ENCODE measurements at places on chromosomes 2 and 18. TPM values are rescaled to one million over a fixed set of nuclear protein-coding genes. Genes with fewer than 3 reads are reported as not detected.
A peak's percentile ranks its signal among the peaks of the same experiment; 100 is the strongest.

DNA sequence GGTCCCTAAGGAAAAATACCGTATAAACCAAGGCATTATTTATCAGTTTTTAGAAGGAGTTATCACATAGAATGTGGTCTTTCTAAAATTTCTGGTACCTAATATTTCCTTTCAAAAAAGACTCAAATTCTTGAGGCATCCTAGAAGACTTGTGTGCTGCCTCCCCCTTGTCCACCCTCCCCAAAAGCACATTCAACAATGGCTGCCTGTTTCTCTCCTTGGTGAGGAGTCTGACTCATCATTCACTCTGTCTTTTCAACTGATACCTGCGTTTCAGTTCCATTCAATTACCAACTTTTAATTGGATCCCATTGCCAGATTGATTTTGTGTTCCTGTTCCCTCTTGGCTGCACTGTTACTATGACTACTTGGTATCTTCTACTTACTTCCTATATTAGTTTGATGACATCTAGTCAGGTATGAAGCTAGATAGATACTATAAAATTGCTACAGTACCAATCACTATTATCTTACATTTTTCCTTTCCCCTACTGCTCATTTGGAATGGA, 72.9 kb downstream of the XRCC5 start:
- no peak for DNase-seq

DNA sequence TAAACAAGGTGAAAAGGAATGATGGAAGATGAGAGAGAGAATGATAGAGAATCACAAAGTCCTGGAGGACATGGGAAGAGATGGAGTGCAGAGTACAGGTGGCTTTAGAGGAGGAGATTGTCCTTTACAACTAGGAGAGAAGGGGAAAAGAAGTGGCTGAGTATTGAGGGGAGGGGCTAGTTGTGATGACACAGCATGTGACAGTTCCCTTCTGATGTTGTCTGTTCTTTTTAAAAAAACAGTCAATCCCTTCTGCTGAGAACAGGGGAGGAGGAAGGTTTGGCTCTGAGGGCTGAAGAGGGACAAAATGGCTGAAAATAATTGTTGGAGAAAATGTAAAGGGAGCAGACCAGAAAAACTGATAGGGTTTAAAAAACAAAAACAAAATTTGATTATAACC, 44.0 kb downstream of the STEAP3 start:
- DNase-seq, result no peak

DNA sequence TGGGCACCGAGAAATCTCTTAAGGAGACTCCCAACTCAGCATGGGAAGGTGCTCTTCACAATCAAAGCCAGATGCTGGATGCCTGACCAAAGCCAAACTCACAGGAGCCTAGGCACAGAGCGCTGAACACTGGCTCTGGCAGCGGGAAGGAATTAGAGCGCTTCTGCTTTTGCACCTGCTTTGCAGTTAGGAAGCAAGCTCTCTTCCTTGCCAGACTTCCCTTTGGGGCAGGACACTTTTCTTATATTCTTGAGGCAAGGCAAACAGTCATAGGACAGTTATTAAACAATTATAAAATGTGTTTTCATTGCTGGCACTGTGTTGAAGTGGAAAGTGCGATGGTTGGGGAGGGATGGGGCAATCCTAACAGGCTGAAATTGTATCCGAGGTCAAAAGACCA, 79.6 kb upstream of the DNMT3A start:
- no peak for DNase-seq

DNA sequence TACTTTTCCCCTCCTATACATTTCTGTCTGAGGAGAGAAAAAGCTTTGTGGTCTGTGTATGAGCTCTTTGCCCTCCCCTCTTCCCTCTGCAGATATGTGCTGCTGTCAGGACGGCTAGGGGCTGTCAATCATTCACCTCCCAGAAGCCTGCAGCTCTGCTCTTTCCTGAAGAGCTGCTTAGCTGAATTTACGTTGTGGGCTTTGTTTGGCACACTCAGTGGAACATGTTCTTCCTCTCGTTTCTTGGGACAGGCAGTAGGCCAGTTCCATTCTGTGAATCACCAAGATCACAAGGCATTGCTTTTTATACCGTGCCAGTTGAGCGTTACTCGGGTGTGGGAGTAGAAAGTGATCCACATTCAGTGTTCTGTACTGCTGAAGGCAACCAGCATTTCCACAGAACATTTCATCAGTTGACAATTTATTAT, 136.7 kb downstream of the LAMA3 start:
- DNase-seq, result peak; percentile 93

DNA sequence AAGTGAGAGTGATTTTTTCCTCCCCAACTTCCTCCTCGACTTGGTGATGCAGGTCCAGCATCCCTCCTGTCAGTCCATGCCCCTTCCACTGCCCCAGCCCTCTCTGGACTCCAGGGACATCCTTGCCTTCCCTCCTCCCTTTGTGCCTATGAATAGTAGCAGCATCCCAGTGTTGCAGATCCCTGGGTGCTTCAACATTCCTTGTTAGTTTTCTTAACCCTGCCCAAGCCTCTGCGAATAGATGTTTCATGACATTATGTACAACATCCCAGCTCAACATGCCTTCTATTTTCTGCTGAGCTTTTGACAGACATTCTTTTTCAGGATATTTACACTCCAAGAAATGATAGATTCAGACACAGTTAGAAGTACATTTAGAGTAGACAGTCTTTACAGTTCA, 35.3 kb upstream of the CCDC150 start:
- DNase-seq, result no peak

GRCh38 chr2:77578354-77578753, 56.2 kb upstream of the LRRTM4 start:
- DNase-seq, result no peak

DNA sequence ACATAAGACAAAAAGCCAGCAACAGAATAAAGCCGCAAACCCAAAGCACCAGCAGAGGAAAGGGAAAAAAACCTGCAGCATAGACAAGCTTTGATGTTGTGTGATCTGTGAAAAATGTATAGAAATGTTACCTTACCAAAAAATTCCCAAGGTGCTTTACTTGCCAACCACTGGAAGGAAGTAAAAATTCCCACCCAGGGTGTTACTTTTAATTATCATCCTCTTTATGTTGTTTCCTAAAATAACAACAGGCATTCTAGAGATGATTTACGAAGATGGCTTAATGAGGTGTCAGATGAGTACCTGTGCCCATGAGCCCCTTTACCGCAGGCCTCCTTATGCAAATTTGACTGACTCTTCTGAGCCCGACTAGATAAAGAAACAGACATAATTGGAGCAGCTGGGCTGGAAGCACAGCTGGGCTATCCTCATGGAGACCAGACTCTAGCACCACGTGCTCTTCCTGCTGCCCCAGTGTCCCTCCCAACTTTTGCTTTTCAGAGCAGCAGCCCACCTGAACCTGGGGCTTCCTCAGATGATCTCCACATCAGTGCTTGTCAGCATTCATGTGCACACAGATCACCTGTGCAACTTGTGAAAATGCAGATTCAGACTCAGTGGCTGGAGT, 41.5 kb downstream of the SRSF7 start:
- no peak for DNase-seq

- DNase-seq, result no peak
Measured at GRCh38 chr18:80238651-80239260, 8.6 kb downstream of the PARD6G start.

GRCh38 chr2:151021747-151022452, 239.8 kb downstream of the RBM43 start:
- DNase-seq, result no peak

DNA sequence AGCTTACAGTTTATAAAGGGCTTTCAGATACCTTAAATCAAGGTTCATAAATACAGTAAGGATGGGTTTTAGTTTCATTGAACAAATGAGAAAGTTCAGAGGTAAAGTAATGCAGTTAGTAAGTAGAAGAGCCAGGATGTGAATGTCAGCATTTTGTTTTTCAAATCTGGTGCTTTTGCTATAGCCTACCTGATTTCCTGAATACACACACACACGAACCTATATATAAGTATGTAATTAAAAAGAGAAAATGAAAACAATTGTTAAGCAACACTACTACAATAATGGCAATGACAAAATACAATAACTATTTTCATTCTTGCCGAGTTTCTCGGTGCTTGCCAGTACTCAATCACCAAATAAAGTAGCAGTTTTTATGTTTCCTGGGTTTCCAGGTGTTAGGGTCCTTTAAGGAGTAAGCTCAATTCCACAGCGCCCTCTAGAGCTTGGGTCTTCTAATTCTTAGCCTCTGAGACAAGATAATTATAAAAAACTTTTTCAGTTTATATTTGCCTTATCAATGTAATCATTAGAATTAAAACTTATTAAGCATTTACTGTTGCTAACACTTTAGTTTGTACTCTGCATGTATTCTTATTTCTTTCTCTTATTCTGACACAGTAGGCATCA, 512.9 kb upstream of the ACVR2A start:
- no peak for DNase-seq

GRCh38 chr2:28348149-28348567, 44.5 kb upstream of the FOSL2 start:
- DNase-seq, result no peak

- DNase-seq, result no peak
Measured at GRCh38 chr2:231036131-231036530, 1.2 kb upstream of the C2orf72 start.

Gene CCDC148
- 0.13 TPM for total RNA-seq
